ENCODE measurements at places on chromosomes 7 and 10.

GRCh38 chr7:29113384-29114102, 32.8 kb downstream of the CPVL start:
- peak; percentile 32 for DNase-seq

DNA sequence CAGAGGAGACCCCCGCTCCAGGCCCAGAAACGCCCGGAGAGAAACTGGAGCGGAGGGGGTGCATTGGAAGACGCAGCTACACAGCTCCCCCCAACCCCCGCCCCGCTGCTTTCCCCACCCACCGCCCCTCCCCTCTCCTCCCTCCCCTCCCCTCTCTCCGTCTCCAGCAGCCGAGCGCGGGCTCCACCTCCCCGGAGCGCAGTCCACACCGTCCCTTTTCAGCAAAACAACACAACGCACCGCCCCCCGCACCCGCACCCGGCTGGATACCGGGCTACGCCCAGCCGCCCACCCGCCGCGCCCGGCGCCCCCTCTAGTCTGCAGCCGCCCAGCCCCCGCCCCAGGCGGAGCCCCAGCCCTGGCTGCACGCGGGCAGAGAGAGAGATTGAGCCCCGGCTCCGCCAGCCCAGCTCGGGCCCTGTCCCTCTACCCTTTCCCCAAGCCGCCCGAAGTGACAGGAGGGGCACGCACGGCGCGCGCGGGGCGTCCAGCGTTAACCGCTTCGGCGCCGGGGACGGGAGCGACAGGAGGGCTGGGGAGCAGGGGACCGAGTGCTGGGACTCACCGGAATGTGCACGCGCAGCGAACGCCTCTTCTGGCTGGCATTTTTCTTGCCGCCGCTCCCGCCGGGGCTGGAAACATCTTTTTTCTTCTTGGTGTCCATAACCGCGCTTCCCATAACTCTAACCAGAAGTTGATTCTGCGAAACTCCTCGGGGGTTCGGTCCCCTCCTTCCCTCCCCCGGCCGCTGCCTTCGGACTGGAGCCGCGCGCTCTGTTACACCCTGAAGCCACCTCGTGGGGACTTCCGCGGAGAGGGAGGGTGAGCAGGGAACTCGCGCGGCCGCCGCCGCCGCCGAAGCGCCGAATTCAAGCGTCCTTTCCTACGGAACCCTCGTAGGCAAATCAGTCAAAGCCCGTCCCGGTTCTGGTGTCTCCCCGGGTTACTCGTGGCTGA, 695 bp downstream of the PRKAG2 start:
- DNase-seq, result peak; percentile 90

GRCh38 chr7:30862995-30863705, 48.5 kb upstream of the AQP1 start:
- no peak for DNase-seq

GRCh38 chr7:1694611-1695511, 24.8 kb downstream of the ELFN1 start:
- DNase-seq, result no peak

DNA sequence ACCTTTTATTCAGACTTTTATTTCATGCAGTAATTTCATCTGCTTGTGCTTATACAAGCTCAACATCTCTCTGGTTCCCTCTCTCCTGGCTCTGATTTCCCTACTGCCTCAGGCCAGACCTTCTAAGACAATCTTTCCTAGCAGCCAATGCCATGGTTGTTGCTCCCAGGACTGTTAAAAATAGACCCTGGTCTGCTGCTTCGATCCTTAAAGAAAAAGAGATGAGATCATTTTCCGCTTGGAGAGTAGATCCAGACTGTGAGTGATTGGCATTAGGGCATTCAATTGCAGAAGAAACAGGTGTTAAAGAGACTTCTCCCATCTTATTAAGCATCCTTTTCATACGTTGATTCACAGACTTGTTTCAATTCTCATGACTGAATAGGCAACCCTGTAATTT, 68.4 kb upstream of the ITGB1 start:
- no peak for DNase-seq

- DNase-seq, result no peak
These were observed 10.1 kb downstream of the PFKFB3 start for GRCh38 chr10:6212806-6213205.

- DNase-seq, result peak; percentile 66
These were observed at the start of gene RAPGEF5 for GRCh38 chr7:22356701-22357310. TSS of gene RAPGEF5 (minus strand) at chr7:22357154. CDS start at chr7:22357060, 94 bp downstream.

GRCh38 chr10:9951481-9952257, 1066.0 kb upstream of the CELF2 start:
- no peak for DNase-seq

DNA sequence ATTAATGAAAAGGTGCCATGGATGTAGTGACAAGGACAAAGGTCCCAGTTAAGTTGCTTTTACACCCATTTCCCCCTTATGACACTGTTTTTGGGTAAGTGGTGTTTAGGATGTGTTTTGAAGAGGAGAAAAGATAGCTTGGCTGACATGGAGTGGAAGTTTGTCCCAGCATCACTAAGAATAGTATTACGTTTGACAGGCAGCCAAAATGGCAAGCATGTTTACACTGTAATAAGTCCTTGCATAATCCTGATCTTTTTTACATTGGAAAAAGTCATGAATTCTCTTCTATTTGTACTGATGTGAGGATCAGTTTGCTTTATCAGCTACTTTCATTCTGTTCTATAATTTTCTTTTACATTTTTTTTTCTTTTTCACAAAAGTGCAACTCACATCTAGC, 137.8 kb downstream of the CHRM2 start:
- DNase-seq, result no peak

GRCh38 chr10:104844073-104844472, 203.0 kb downstream of the SORCS3 start:
- no peak for DNase-seq

- peak; percentile 61 for DNase-seq
These were observed 193.8 kb upstream of the ADO start for GRCh38 chr10:62610649-62611229.

DNA sequence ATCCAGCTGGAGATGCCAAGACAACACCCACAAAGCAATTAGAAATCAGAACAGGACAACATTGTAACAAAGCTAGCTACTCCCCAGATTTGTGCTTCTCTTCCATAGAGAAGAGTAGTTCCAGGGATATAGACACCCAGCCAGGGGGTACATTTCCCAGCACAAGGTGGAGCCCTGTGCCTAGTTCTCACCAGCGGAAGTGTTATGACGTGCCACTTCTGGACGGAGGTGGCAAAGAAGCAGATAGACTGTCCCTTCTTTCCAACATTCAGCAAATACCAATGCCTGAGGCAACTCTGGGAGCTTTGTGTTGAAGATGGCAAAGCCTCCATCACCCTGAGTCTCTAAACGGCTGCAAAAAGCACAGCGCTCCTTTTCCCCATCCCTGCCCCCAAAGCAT, 23.4 kb upstream of the GSAP start:
- no peak for DNase-seq

DNA sequence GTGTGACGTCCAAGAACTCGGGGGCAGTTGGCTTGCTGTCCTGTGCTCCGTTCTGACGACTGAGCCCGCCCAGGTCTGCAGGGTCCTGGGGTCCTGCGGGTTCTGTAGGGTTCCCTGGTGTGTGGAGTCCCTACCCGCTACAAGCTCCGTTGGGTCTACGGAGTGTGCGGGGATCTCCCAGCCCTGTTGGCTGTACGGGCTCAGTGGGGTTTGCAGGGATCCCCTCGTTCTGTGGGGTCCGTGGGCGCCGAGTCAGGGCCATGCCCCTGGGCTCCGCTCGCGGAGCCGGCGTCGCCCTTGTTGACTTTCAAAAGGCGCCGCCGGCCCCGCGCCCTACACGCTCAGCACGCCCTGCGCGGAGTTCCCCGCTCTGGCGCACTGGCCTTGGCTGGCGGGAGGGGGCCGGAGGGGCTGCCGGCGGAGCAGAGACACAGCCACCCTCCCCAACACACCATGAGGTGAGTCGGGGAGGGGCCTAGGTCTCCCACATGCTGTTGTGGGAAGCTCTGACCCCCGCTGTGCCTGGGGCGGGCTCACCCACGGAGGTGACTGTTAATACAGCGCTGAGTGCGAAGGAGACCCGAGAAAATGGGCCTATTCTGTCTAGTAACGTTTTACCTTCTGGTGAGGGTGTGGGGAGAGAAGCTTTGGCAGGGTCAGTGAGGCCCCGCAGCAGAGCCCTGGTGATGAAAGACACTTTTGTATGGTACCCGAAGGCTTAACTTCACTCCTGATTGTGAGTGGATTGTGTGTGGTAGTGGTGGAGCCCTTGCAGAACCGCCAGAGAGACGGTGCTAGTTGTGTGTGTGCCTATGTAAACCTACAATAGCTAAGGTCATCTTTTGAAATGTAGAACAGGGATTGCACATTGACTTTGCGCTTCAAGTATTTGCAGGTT, 8.1 kb downstream of the TASOR2 start:
- peak; percentile 60 for DNase-seq

- DNase-seq, result no peak
These were observed 83.1 kb downstream of the LHPP start for GRCh38 chr10:124544711-124545110.

DNA sequence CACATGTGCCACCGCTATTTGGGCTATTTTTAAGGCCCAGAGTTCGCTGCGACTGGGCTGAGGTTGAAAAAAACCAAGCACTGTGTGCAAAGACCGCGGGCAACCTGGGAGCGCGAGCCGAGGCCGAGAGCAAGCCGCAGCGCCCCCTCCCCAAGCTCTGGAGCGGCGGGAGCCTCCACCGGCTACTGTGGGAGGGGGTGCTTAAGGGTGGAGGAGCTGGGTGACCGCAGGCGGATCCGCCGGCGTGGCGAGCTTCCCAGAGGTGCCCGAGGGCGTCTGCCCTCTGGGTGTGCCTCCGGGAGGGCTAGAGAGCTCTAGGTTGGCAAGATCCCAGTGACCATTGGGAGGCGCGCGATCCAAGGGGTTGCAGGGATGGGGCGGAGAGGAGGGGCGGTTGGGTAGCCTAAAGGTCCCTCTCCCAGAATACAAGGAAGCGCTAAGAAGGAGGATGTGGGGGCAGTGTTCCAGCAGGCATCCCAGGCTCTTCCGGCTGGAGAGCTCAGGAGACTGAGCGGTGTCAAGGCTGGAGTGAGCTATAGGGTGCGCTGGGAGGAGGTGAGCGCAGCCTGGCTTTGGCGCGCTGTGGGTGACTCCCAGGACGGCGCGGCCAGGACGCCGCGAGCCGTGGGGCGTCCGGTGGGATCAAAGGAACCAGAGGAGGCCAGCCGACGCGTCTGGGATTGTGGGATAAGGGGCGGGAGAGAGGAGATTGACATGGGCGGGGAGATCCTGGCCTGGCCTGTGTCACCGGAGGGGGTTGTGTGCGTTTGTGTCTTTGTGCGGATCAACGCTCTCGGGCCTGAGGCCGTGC, 8.0 kb downstream of the DLX5 start:
- DNase-seq, result peak; percentile 57

- no peak for DNase-seq
These were observed 68.1 kb upstream of the CAMK2B start for GRCh38 chr7:44393238-44394111.

DNA sequence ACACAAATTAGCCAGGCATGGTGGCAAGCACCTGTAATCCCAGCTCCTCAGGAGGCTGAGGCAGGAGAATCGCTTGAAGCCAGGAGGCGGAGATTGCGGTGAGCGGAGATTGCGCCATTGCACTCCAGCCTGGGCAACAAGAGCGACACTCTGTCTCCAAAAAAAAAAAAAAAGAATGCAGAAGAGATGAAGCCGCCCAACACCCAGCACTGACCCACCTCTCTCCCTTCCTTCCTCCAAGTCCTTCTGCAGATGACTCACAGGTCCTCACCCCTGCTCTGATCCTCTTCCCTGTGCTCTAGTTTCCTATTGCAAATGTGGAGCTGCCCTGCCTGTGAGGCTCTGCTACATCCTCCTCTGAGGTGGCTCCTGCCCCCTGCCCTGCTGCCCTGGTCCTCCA, 22.0 kb upstream of the OPALIN start:
- no peak for DNase-seq
